Epithelial cell of alveolus of lung (primary cell): ENCODE measurements at places on chromosomes 1 and 21. TPM values are rescaled to one million over a fixed set of nuclear protein-coding genes. Genes with fewer than 3 reads are reported as not detected.

Gene ZBTB8A
- total RNA-seq = 4.4 and 7.3 TPM in 2 replicates

Gene MRPL24
- 52.1 and 67.7 TPM in 2 replicates for total RNA-seq

Gene APOBEC4
- not detected in 2 replicates for total RNA-seq

Gene MROH9
- not detected in 2 replicates for total RNA-seq

Gene TFF2
- not detected in 2 replicates for total RNA-seq

Gene NDC1
- total RNA-seq = 16.8 and 28.6 TPM in 2 replicates

Gene C1orf141
- not detected in 2 replicates for total RNA-seq

Gene PGLYRP3
- total RNA-seq = not detected in 2 replicates

Gene ZNF695
- 2.0 and 2.5 TPM in 2 replicates for total RNA-seq

Gene S100A9
- not detected in 2 replicates for total RNA-seq

Gene CYP4A22
- not detected in 2 replicates for total RNA-seq

Gene KCNN3
- total RNA-seq = 0.13 and 0.32 TPM in 2 replicates

Gene CFAP141
- total RNA-seq = not detected in 2 replicates
